Caco-2 (cell line): ENCODE measurements at places on chromosomes 6 and 20.

- no peak for DNase-seq
Observed at GRCh38 chr20:57579898-57580447, 19.1 kb downstream of the PCK1 start.

DNA sequence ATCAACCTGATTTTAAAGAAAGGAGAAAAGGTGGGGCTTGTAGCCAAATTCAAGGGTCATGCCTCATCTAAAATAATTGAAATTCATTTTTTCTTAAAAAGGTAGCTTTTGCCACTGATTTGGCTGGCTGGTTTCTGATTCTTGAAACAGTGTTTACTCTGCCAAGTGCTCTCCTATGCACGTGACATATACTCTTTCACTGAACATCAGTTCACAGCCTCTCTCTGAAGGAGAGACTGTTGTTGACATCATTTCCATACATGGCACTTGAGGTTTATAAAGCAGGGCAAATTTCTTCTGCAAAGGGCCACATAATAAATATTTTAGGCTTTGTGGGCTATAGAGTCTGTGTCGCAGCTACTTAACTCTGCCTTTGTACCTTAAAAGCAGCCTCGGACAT lies 40.4 kb upstream of the DOK5 start:
- DNase-seq = no peak

GRCh38 chr6:85911067-85911466 lies 268.4 kb upstream of the SYNCRIP start:
- no peak for DNase-seq

DNA sequence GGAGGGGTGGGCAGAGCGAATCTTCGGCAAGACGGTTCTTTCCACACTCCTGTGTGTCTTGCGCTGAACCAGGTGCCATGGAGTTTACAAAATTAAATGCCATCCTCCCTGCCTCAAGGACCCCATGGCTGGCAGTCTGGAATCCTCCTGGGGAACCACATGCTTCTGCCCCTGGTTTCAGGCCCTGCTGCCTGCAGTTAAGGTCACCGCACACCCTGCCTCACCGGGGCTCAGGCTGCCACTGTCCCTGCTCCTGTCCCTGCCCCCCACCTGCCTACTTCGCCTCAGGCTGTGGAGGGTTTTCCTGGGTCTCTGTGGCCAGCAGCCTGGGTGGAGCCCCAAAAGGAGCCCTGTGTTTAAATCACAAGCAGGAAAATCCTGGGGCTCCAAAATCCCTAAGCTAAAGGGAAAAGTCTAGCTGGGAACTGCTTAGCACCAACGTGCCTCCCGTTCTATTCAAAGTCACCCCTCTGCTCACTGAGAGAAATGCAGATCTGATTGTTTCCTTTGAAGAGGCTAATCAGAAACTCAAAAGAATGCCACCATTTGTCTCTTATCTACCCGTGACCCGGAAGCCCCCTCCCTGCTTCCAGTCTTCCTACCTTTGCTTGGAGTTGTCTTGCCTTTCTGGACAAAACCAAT lies 10.6 kb upstream of the TTLL2 start:
- DNase-seq = no peak

- DNase-seq = no peak
Observed at GRCh38 chr20:46154305-46154704, 36.2 kb downstream of the CD40 start.

DNA sequence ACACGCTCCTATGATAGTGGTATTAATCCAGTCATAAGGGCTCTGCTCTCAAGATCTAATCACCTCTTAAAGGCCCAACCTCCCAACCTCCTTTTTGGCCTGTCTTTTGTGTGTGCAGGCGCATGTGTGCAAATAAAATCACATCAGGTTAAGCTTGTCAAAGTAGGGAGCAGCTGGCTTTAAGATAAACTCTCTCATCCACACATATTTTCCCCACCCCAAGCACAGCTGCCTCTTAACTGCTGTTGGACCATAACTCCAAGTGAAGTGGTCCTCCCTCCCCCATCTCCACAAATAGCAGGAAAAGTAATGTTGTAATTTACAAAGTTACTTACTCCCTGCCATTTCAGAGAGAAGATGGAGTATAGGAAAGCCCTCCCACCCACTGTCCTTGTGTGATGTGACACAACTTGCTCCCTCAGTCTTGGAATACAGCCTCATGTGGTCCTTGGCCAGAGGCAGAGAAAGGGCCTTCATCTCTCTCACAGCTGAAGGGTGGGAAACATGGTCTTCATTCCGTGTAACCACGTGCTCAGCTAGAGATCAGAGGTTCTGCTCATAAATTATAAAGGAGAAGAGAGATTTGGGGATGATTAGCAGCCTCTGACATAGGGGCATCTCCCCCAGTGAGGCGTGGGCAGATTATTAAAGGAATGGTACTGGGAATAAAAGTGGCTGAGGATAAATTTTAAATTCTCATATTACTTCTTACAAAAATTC lies 74.8 kb upstream of the TPD52L1 start:
- DNase-seq = no peak

- DNase-seq = no peak
Observed at GRCh38 chr6:80437221-80437620, 330.8 kb downstream of the BCKDHB start.

- no peak for DNase-seq
Observed at GRCh38 chr6:17842014-17842776, 135.5 kb upstream of the NUP153 start.

DNA sequence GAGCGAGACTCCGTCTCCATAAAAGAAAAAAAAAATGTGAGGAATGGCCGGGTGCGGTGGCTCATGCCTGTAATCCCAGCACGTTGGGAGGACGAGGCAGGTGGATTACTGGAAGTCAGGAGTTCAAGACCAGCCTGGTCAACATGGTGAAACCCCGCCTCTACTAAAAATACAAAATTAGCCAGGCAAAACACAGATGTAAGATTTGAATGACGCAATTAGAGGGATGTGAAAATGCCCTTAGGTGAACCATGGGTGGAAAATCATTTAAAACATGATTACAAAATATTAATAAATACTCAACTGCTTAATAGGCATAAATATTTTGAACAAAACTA lies 20.9 kb downstream of the COL9A3 start:
- DNase-seq = no peak

DNA sequence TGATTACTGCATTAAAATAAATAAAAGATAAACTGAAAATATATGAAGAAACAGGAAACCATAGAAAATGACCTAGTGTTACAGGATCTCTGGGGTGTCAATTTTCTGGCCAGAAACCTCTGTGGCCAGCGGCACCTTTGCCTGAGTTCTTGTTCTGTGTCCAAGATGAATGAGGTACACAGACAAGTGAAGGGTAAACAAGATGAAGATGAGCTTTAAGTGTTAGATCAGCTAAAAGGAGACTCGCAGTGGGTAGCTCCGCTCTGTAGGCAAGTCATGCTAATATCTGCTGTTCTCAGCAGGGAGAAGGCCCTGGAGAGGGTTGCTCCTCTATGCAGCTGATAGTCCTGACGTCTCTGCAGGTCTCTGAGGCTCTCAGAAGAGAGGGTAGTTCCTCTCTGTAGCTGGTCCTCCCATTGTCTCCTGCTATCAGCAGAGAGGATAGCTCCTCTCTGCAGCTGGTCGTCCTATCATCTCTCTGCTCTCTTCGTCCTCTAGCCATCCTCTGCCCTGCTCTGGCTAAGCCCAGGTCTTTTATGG lies 35.9 kb upstream of the TBC1D22B start:
- DNase-seq = no peak

GRCh38 chr20:12130781-12131180 lies 213.1 kb downstream of the BTBD3 start:
- DNase-seq = no peak

DNA sequence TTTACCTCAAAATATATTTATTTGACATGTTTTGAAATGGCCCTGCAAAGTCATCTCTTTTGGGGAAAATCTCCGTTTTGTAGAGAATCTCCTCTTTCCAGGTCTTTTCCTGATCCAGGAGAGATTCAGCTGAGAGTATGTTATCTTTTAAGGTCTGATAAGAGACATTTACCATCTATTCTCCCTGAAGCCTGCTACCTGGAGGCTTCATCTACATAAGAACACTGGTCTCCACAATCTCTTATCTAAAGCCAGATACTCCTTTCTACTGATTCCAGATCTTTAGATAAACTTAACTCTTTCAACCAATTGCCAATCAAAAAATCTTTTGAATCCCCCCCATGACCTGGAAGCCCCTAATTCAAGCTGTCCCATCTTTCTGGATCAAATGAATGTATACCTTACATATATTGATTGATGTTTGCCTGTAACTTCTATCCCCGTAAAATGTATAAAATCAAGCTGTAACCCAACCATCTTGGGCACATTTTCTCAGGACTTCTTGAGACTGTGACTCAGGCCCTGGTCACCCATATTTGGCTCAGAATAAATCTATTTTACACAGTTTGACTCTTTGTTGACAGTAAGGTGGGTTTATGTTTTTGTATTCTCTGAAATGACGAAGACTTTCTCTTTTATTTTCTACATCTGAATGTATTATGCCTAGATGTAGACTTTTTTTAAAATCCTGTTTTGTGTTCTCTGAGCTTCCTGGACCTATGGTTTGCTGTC lies 95.5 kb downstream of the ECT2L start:
- no peak for DNase-seq
